ENCODE measurements at places on chromosomes 2 and 18. TPM values are rescaled to one million over a fixed set of nuclear protein-coding genes. Genes with fewer than 3 reads are reported as not detected.
A peak's percentile ranks its signal among the peaks of the same experiment; 100 is the strongest.

Gene ZNF892
- total RNA-seq: 5.5 TPM

DNA sequence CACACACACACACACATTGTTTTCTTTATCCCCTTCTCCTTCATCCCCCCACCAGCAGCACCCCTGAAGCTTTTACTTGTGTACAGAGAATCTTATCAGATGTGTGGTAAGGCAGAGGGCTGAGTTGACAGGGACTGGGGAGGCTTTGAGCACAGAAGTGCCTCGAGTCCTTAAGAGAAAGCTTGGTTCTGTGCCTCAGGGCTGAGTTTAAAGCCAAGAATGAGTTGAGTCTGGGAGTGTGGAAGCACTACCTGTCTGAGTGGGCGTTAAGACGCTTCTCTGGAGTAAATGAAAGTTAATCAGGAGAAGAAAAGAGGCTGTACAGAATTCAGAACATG, 2.7 kb downstream of the ID2 start:
- H3K4me3 ChIP-seq: no peak overlapping the region
- H3K27ac ChIP-seq: no peak overlapping the region
- peaks cover 31% of the 10 kb centered on the region for H3K4me1 ChIP-seq
- DNase-seq: peak; percentile 46
- H3K36me3 ChIP-seq: no peaks in the 10 kb centered on the region

Gene MREG
- total RNA-seq: 5.7 TPM

Gene TUBA4B
- total RNA-seq: not detected

GRCh38 chr2:237260039-237260620, 153.8 kb downstream of the COL6A3 start:
- H3K4me3 ChIP-seq: no peak overlapping the region
- no peak for DNase-seq
- no peaks in the 10 kb centered on the region for H3K27me3 ChIP-seq
- H3K27ac ChIP-seq: no peak overlapping the region
- H3K36me3 ChIP-seq: no peaks in the 10 kb centered on the region
- no peaks in the 10 kb centered on the region for H3K4me1 ChIP-seq

DNA sequence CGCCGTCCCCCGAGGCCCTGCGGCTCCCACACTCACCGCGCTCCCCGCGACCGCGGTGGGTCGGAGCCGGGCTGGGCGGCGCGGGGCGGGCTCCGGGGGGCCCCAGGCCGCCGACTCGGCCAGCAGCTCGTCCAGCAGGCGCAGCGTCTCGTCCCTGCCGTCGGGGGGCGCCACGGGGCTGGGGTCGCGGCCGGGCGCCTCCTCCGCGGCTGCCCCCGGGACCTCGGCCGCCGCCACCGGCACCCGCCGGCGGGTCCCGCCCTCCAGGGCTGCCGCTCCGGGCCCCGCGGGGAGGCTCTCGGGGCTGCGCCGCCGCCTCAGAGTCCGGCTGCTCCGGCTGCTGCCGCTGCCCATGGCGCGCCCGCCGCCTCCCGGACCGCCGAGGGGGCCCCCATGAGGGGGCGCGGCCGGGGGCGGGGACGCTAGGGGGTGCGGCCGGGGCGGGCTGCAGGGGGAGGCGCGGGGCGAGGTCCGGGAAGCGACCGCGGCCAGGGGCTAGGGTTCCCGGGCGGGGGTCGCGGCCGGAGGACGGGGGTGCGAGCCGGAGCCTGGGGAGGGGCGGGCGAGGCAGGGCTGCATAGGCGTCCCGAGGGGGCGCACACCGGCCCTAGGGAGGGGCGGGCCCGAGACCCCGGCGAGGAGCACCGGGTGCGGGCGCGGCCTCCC, at the start of gene CYS1:
Gene CYS1, minus strand, starts transcription at position 542 of the 666 bp plus-strand sequence. Its CDS starts 188 bp downstream, at position 354.
- H3K4me3 ChIP-seq: peak within 1 kb of the TSS; percentile 56
- peaks cover 30% of the 10 kb centered on the region for H3K4me1 ChIP-seq
- peak; percentile 44 for DNase-seq
- H3K27me3 ChIP-seq: peaks cover 37% of the 10 kb centered on the region
- H3K27ac ChIP-seq: no peak within 1 kb of the TSS

DNA sequence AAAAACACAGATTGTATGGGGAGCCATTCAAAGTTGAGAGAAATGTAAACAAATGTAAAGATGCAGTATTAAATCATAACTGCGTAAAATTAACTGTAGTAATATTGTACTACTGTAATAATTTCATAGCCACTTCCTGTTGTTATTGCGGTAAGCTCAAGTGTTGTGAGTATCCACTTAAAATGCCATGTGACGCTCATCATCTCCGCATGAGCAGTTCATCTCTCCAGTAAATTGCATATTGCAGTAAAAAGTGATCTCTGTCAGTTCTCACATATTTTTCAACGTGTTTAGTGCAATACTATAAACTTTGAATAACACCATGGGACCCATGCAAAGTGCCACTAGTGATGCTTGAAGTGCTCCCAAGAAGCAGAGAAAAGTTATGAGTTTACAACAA, 41.8 kb upstream of the SP3 start:
- H3K27ac ChIP-seq: no peak overlapping the region
- no peak for DNase-seq
- H3K4me3 ChIP-seq: no peak overlapping the region
- no peaks in the 10 kb centered on the region for H3K27me3 ChIP-seq

All from B cell (primary cell).